Naive thymus-derived CD4-positive, alpha-beta T cell (primary cell): ENCODE measurements at places on chromosomes 2 and 18. TPM values are rescaled to one million over a fixed set of nuclear protein-coding genes. Genes with fewer than 3 reads are reported as not detected.

GRCh38 chr2:199804831-199805230, 46.2 kb downstream of the FTCDNL1 start:
- no peaks in the 10 kb centered on the region for H3K27me3 ChIP-seq
- no peaks in the 10 kb centered on the region for H3K36me3 ChIP-seq
- DNase-seq = no peak
- no peak overlapping the region for H3K27ac ChIP-seq
- H3K4me3 ChIP-seq = no peak overlapping the region
- no peaks in the 10 kb centered on the region for H3K4me1 ChIP-seq

DNA sequence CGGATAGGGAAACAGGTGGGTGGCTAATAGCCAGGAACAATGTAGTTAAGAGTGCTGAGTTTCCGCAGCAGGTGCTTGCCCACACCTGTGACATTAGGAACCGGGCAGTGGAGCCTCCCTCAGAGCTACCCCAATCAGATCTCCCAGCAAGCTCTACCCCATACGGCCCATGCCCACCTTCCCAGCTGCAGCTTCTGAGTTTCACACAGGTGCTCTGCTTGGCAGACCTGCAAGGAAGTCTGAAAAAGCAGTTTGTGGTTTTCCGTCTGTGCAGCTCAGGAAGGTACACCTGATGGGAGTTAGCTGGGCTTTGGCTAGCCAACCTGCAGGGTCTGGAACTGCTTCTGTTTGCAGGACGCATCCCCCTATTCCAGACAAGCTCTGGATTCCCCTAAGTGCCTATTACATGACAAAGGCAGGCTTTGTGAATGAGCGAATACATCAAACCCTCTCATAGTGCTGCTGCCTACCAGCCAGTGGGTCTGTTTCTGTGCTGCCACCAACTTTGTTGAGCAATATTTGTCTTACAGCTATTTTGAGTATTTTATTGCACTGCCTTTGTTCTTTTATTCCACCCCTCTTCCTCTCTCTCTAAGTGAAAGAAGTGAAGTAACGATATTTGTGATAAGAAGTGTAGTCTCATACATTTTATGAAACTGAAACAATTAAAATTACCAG, 24.7 kb upstream of the CEP68 start:
- peaks cover 23% of the 10 kb centered on the region for H3K4me1 ChIP-seq
- H3K27ac ChIP-seq = peak overlapping the region; percentile 65
- peak overlapping the region; percentile 12 for H3K4me3 ChIP-seq
- no peaks in the 10 kb centered on the region for H3K27me3 ChIP-seq
- peak; percentile 33 for DNase-seq

DNA sequence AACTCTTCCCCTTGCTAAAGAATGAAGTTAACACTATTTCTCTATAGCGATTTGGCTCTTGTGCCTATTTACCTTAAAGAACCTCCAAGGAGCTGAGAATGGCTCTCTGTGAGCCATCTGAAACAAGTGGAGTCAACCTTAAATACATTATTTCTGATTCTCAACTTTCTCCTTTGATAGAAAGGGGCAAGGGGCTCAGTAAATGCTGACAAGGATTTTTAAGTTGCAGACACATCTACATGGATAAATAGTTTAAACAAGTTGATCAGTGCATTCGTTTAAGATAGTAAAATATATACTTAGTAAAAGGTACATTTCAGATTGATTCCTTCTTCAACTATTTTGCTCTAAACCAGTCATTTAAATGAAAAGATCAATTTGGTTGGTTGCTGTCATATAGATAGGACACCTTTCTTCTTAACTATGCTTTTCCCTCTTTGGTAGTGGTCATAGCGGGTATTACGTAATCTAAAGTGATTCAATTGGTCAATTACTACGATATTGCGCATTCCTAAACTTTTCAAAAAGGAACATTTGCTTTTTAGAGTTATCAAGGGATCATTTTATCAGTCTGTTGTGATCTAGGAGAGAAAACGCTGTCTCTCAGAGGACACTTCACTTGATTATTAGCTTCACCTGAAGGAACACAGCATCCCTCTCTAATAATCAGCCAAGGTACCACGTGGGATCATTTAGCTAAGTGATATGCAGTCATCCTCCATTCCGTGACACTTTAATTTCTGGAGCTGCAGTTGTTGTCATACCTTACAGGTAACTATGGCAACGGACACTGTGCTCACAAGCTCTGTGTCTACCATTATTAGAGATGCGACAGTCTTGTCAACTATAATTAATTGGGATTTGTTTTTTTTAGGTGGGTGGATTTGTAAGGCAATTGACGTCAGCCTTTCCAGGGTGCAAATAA, 50.9 kb upstream of the KCNE4 start:
- no peak for DNase-seq
- no peak overlapping the region for H3K4me3 ChIP-seq
- H3K36me3 ChIP-seq = no peaks in the 10 kb centered on the region
- no peak overlapping the region for H3K27ac ChIP-seq
- H3K4me1 ChIP-seq = no peaks in the 10 kb centered on the region
- H3K27me3 ChIP-seq = no peaks in the 10 kb centered on the region

GRCh38 chr2:174678395-174678794, 80.8 kb upstream of the WIPF1 start:
- H3K4me3 ChIP-seq = no peak overlapping the region
- no peak for DNase-seq
- H3K4me1 ChIP-seq = peaks cover 28% of the 10 kb centered on the region
- H3K27ac ChIP-seq = no peak overlapping the region
- peaks cover 5% of the 10 kb centered on the region for H3K36me3 ChIP-seq

- DNase-seq = no peak
- no peak overlapping the region for H3K4me3 ChIP-seq
- no peak overlapping the region for H3K27ac ChIP-seq
These were observed 4.0 kb downstream of the TSGA10 start for GRCh38 chr2:99150706-99151105.

The FNDC4 gene
- total RNA-seq = not detected

The COL6A3 gene
- total RNA-seq = 2.7 TPM

The SPEG gene
- 0.38 and 0.41 TPM in 2 replicates for total RNA-seq
